ENCODE measurements at places on chromosomes 2 and 18.

- no peak for DNase-seq
Measured at GRCh38 chr2:26945991-26946750, 24.3 kb upstream of the MAPRE3 start.

GRCh38 chr2:71486881-71487640, 33.7 kb downstream of the DYSF start:
- DNase-seq, result no peak

GRCh38 chr2:191625446-191625845, 52.5 kb upstream of the NABP1 start:
- DNase-seq, result no peak

DNA sequence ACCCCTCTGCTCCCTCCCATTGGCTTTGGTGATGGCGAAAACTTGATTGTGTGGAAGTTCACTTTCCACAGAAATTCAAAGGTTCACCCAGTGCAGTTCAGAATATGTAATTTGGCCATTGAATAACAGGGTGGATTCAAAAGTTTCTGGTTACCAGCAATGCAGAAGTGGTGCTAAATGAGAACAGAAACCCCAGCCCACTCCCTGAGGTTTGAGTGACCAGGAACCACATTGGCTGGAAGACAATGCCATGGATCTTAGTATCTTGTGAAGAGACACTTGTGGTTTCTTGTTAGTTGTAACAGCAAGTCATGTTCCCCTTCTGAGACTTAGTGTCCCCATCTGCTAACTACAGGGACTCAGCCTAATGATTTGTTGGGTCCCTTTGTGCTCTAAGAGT, 49.8 kb downstream of the QPCT start:
- DNase-seq, result no peak

DNA sequence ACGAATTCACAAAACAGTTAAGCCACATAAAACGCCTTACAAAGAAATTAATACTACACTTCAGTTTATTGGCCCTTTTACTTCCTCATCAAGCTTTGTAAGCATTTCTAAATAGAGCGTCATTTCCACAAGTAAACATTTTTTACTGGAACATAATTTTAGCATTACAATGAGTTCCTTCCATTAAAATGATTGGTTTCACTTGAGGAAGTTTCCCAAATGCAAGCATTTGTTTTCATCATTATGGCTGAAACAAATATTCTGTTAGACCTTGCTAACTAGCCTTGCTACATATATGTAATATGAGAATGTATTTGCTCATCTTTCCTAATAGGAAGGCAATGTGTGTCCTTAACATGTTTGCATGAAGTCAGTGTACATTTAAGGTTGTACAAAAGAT, 579.1 kb downstream of the IRS1 start:
- DNase-seq, result no peak

DNA sequence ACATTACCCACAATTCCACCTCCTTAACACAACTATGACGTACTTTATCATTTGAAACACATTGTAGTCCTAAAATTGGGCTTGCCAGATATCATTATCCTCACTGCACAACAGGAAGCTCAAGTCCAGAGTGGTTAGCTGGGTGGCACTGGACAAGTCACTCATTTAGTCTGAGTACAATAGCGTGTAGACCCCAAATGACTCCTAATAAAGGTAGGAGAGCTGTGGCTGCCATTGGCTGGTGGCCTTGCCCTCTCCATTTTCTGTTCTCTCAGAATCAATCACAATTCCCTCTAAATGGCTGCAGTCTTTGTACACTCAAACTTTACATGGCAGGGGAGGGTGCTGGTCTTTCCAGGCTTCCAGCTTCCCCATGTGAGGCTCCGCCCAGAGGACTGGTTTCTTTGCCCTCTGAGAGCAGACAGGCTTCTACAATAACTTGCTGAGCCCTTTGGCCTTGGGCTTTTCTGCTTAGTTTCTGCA, 11.7 kb downstream of the PSTPIP2 start:
- DNase-seq, result no peak

DNA sequence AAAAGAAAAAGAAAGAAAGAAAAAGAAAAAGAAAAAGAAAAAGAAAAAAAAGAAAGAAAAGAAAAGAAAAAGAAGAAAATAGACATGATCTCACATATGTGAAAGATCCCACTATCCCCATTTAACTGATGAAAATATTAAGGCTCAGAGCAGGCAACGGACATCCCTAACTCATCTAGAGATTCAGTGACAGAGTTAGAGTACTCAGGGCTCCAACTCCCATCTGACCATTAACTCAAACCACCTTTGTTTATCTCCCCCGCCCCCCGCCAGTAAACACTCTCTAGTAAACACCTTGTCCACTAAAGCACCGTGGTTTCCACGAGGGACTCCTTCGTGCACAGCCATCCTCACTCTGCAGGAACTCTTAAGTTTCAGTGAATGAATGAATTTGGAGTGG, 142.9 kb downstream of the TGIF1 start:
- DNase-seq, result no peak

- DNase-seq, result no peak
Measured at GRCh38 chr18:25298853-25299274, 53.1 kb downstream of the ZNF521 start.

- DNase-seq, result no peak
Measured at GRCh38 chr2:177169810-177170514, 42.6 kb upstream of the HNRNPA3 start.

- DNase-seq, result peak; percentile 36
Measured at GRCh38 chr2:190469771-190470170, 61.6 kb downstream of the MFSD6 start.

DNA sequence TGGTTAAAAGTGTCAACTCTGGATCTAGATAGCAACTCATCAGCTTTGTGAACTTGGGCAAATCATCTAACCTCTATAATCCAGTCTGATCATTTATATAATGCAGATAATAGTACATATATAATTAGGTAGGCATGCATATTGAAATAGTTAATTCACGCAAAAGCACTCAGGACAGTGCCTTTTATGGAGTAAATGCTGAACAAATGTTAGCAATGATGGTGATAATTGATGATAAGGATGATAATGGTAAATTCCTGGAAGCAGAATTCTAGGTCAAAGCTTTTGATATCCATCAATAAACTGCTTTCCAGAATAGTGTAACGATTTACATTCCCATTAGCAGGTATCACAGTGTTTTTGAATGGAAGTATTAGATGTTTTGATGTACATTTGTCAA, 59.7 kb upstream of the CYP26B1 start:
- DNase-seq, result no peak

DNA sequence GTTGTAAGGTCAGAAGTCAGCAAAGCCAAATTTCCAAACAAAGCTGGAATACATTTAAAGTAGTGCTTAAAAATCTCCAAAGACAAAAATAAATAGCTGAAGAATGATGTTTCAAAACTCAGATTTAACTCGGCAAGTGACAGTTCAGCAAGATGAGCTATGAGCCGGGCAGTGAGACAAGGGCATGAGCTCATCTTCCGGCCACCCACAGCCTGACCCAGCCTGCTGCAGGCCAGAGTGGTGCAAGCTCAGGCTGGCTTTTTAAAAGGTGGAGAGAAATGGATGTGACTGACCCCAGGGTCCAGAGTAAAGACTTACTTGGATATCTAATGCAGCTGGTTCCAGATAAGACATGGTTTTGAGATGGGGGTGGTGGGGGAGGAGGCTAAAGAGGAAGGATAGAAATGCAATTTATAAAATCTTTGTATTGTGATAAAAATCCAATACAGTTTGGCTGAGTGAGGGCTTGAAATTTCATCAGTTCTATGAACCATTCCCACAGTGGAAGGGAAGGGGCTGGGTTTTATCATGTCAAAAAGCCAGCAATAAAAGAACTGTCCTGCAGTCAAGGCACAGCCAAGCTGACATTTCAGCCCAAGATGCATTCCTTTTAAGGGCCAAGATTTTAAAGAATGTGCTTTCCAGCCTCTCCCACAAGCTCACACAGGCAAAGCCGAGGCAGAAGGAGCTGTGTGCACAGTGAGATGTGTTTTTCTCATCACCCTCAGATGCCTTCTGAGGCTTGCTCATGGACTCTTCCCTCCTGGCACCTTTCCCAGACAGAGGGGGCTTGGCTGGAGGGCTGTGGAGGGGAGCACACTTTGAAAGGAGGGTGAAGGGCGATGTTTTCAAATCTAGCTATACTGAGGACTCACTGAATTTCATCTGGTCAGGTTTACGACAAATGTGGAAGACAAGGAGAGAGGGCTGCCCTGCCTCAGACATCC, 97.9 kb upstream of the KLHL29 start:
- peak; percentile 66 for DNase-seq

DNA sequence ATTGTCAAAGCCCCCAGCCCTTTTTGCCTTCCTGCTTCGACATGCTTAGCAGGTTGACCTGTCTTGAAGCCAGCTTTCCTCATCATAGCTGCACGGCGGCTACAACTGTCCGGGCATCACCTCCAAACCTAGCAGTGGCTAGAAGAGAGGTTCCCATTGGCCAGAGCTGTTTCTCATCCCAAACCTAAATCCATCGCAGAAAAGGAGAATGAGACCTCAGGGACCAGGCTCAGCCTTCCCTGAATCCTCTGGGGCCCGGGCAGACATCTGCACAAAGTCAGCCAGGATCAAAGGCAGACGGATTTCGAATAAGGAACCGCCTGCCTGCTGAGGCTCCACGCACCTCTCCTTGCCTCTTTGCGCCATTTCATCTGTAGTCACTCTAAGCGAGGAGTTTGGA, 101.7 kb upstream of the SLC66A3 start:
- no peak for DNase-seq

DNA sequence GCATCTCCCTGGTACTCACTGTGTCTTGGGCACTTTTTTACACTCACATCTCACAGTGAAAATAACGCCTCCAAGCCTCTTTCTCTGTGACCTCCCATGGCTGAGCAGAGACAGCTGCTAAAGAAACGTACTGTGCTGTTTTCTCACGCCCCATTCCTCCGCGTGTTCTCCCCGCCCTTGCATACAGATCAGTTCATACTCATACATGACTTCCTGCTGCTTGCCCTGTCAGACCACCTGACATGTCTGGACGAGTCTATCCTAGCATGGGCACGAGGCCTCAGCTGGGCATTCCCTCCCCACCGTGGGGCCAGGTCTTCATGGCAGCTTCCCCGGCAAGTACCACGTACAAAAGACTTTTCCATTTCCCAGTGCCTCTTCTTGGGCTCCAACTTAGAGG, 21.2 kb upstream of the IL1A start:
- DNase-seq, result no peak

DNA sequence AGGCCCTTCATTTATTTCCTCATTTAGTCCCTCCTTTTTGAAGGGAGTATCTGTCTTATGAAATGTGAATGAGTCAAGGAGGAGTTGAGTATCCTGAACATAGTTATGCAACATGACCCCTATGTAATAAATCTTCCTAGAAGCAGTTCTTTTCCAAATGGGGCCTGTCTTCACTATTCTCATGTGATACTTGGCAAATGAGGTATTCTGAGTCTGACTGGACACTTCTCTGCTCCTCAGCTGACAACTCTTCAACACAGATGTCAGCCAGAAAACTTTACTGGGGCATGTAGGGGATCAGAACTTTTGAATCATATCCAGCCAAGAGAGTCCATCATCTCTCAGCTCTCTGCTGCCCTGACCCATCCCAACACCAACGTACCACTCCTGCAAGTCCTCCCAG, 291.6 kb downstream of the ZNF385B start:
- no peak for DNase-seq

DNA sequence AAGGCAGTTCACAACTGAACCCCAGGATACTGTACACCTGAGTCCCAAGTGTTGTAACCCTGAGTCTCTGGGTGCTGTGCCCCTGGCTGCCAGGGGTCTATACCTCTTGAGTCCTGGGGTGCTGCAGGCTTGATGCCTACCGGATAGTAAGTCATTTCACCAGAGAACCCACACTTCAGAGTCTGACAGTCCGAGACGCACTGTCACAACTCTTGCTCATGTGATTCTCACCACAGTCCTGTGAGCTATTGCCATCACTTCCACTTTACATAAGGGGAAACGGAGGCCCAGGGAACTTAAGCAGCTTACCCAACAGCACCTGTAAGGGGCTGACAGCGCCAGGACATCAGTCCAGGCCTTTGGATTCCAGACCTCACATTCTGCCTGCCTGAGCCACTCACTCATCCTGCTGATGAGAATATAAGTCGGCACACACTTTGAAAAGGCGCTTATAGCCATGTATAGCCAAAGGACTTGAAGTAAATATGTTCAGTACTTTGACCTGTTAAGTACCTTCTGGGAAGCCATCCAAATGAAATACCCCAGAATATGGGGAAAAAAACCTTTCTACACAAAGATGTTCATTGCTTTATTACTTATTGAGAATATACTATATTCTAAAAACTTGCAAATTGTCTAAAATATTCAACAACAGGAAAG, 180.7 kb upstream of the ID2 start:
- DNase-seq, result no peak

- DNase-seq, result no peak
Measured at GRCh38 chr2:28463893-28464292, 32.0 kb upstream of the PLB1 start.

DNA sequence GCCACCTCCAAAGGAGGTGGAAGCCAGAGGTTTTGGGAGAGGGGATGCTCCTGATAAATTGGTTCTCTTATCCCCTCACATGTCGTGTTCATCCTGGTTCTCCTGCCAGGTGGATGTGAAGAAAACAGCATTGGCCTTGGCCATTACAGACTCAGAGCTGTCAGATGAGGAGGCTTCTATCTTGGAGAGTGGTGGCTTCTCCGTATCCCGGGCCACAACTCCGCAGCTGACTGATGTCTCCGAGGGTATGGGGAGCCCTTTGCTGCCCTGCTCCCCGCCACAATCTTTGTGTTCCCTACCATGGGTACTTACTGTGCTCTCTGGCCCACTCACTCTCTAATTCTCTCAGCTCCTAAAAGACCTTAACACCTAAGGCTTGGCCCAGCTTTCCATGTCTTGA, 3.5 kb downstream of the RETREG2 start:
- DNase-seq, result no peak

DNA sequence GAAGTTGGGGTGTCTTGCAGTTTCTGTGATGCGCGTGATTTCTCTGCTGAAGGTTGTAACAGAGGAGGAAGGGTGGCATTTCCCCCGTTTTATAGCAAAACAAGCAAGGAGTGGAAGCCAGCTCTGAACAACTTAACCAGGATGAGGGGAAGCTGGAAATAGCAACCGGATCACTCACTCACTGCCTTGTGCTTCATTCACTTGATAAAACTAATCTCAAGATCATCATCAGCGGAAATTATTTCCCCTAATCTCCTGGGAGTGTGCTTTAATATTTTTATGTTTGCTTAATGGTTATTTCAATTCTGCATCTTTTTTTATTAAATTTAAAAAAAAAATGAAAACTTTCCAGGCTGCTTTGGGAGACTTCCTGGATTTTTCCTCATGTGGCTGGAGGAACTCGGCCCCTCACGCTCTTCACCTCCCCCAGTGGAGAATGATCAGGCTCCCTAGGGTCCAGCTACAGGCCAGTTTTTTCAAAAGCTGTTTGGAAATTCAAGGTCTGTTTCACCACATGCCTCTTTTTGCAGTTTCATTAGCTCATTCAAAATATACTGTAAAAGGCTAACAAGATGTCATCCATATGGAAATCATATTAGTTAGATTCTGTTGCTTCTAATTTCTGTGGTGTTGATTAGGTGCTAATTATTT, 31.7 kb downstream of the CABLES1 start:
- no peak for DNase-seq
